NCI-H2171 treated with DMSO at 0.1 percent for 48 hours (cell line): ENCODE measurements at places on chromosomes 13 and 19.
A peak's percentile ranks its signal among the peaks of the same experiment; 100 is the strongest.

- no peak for DNase-seq
These were observed 1.2 kb upstream of the GRAMD1A start for GRCh38 chr19:34998777-34999497.

DNA sequence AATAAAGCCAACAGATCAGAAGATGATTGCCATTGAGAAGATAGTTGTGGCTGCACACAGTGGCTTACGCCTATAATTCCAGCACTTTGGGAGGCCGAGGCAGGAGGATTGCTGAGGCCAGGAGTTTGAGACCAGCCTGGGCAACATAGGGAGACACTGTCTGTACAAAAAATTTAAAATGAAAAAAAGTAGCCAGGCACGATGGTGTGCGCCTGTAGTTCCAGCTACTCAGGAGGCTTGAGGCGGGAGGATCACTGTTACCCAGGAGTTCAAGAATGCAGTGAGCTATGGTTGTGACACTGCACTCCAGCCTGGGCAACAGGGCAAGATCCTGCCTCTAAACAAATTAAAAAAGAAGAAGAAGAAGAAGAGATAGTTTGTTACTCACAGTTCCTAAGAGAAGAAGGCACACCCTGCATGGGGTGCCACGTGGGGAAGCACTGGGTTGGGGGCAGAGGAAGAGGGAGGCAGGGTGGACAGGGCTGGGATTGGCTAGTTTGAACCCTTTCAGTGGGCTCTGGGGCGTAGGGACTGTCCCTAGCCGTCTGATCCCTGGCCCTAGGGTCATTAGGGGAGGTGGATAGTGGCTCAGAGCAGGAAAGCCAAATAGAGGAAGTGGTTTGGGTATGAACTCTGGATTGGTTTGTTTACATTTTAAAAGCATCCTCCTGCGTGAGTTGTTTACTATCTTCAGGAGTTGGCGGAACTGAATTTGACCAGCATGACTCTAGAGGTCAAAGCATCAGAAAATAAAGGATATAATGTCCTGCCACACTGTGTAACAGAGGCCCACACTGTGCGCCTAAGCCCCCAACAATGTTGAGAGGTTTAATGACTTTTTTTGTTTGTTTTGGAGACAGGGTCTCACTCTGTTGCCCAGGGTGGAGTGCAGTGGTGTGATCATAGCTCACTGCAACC is 60.5 kb upstream of the MEDAG start:
- DNase-seq: no peak

- no peak for DNase-seq
These were observed 26.5 kb downstream of the FPR3 start for GRCh38 chr19:51821456-51821855.

DNA sequence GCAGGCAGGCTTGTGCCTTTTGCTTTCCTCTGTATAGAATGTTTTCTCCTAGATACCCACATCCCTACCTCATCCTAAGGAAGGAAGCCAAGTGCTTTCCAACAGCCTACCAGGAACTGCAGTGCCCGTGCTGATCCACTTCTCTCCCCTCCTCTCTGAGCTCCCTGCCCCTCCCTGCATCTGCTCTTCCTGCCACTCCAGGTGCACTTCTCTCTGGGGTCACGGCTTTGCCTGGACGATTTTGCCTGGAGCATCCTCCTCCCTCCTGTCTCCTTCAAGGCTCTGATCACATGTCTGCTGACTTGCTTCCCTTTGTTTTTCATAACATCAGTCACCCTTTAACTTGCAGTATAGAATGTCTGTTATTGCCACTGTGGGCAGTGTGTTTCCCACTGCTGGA is 34.7 kb upstream of the IRS2 start:
- peak; percentile 48 for DNase-seq

DNA sequence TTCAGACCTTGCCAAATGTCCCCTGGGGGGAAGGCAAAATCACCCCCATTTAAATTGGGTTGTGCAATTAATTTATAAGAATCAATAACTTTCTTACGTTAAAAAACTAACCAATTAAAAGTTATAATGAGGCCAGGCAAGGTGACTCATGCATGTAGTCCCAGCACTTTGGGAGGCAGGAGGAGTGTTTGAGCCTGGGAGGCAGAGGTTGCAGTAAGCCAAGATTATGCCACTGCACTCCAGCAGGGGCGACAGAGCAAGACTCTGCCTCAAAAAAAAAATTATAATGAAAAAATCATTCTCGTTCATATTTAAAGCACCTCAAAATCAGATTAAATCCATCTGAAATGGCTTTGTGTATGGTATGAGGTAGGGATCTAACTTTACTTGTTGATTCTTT is 18.4 kb upstream of the SIGLEC14 start:
- no peak for DNase-seq

GRCh38 chr19:18450931-18451836 is 13.3 kb upstream of the ISYNA1 start:
- DNase-seq: peak; percentile 74

- no peak for DNase-seq
These were observed 3.9 kb downstream of the F10 start for GRCh38 chr13:113126265-113127150.

DNA sequence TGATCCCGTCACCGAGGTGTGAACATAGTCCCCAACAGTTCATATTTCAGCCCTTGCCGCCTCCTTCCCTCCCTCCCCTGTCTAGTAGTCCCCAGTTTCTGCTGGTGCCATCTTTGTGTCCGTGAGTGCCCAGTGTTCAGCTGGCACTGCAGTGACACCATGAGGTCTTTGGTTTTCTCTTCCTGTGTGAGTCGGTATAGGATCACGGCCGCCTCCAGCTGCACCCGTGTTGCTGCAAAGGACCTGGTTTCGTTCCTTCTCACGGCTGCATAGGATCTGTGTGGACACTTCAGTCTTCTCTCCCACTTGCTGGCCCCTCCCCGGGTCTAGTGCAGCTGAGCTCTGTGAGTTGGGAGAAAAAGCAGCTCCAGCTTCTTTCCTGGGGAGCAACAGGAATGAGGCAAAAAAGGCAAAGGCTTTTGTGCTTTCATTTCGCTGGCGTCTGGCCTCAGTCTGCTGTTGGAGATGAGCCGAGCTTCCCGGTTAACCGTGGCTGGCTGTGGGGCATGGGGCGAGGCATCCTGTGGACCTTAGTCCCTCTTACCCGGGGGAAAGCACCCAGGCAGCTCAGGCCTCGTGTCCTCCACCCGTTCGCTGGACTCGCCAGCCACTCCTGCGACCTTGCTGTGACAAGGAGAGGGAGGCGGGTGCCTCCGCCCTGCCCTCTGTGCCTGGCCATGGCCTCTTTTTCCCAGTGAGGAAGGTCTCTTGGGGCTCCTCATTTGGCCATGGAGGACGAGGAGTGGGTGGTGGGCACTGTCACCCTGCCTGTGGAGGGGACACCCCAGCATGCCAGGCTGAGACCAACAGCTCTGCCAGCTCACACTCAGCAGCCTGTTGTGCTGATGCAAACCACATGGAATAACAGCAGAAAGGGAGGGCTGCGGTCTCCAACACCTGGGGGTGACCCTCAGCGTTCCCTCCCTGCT is 196.5 kb downstream of the TEX29 start:
- no peak for DNase-seq

GRCh38 chr19:29537181-29537580 is 11.4 kb downstream of the VSTM2B start:
- no peak for DNase-seq

DNA sequence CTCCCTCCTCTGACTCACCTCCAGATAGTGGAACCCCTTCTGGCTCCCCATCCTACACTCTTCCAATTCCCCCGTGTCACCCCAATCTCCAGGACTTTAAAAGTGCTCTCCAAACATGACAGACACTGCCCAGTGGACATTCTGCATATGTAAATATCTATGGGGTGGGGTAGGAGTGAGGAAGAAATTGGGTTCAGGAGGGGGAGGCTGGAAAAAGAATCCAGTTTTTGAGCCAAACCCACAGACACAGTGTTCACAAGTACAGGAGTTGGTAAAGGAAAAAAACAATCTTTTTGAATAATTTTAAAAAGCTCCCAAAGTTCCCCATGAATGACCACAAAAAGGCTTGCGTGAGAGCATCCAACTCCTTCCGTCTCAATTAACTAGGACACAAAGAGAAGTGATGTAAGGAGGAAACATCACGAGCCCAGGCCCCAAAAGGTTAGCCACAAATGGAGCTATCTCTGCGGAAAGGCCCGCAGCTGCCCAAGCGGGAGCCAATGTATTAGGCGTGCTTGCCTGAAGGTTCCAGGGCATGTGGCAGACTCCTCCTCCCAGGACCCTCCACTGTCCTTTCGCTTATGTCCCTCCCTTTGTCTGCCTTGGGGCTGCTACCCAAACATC is 18.0 kb downstream of the ZC3H4 start:
- DNase-seq: no peak

DNA sequence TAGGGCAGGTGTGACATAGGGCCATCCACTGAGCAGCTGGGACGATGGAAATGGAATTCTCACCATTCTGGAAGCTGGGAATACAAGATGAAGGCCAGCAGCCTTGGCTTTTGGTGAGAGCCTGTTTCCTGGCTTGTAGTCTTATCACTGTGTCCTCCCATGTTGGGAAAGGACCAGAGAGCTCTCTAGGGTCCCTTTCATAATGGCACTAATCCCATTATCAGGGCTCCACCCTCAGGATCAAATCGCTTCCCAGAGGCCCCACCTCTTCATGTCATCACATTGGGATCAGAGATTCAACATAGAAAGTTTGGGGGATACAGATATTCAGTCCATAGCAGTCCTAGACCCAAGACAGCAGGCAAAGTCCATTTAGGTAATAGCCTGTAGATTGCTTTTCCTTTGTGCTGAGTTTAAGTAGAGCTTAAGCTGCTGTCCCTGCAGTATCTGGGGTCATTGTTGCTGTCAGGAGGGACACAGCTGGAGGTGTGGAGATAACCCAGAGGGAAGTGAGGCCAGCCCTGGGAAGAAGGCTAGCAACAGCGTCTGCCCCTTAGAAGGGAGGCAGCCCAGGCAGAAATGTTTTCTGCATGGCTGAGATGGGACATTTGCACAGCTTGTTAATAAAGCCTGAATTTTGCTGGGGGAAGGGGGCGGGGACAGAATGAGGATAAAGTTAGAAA is 136.5 kb upstream of the GPR12 start:
- DNase-seq: no peak
